ENCODE measurements at places on chromosomes 13 and 19. TPM values are rescaled to one million over a fixed set of nuclear protein-coding genes. Genes with fewer than 3 reads are reported as not detected.

The LILRA6 gene
- 2.8 TPM for total RNA-seq

The FUT1 gene
- 1.0 TPM for total RNA-seq

The PGLYRP2 gene
- not detected for total RNA-seq

The PCSK4 gene
- 2.6 TPM for total RNA-seq

The CYP4F12 gene
- total RNA-seq, result 5.5 TPM

The TNNT1 gene
- 17.5 TPM for total RNA-seq

The GRIN3B gene
- total RNA-seq, result not detected
